ENCODE measurements at places on chromosomes 16 and 17.

DNA sequence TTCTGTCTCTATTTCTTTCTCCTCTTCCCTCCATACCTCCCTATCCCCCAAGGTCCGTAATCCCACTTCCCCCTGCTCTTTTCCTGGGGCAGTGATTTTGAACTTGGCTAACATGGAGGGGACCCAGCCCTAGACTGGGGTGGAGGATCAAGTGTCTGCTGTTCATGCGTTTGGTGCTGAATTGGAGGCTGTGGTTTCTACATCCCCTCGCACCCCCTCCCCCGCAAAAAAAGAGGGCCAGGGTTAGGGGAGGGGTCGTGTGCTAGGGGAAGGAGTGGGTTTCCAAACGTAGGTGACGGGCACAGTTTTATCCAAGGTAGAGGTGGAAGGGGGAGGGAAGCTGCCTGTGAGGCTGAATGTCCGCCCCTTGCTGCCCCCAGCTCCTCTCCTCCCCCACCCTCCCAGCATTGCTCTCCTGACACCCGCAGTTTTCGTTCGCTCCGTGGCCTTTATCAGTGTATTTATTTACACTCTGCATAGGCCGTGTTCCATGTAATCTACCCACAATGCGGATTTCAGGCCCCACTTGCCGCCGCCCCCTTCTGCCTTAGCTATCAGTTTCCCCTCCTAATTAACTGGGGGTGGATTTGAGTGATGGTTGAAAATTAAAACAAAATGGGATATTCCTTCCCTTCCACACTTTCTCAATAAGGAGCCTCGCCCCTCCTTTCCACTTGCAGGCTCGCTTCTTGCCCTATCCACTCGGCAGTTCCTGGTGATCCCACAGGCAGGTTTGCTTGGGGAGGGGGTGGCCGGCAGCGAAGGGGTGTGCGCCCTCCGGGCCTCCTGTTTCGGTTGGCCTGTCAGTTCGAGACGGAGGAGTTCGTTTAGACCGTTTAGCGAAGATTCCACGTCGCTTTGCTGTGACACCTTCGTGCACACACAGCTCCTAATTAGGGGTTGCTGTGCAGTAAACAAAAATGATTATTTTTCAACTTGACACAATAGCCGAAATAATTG is 2.0 kb downstream of the GNAO1 start:
- DNase-seq: no peak

- DNase-seq: no peak
Observed at GRCh38 chr16:85878875-85879274, 20.1 kb upstream of the IRF8 start.

DNA sequence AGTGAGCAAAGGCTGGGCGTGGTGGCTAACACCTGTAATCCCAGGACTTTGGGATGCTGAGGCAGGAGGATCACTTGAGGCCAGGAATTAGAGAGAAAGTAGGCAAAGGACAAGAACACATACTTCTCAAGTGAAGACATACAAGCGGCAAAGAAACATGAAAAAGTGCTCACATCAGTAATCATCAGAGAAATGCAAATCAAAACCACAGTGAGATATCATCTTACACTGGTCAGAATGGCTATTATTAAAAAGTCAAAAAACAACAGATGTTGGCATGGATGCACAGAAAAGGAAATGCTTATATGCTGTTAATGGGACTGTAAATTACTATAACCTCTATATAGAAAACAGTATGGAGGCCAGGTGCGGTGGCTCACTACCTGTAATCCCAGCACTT is 12.2 kb upstream of the SLX4 start:
- no peak for DNase-seq

DNA sequence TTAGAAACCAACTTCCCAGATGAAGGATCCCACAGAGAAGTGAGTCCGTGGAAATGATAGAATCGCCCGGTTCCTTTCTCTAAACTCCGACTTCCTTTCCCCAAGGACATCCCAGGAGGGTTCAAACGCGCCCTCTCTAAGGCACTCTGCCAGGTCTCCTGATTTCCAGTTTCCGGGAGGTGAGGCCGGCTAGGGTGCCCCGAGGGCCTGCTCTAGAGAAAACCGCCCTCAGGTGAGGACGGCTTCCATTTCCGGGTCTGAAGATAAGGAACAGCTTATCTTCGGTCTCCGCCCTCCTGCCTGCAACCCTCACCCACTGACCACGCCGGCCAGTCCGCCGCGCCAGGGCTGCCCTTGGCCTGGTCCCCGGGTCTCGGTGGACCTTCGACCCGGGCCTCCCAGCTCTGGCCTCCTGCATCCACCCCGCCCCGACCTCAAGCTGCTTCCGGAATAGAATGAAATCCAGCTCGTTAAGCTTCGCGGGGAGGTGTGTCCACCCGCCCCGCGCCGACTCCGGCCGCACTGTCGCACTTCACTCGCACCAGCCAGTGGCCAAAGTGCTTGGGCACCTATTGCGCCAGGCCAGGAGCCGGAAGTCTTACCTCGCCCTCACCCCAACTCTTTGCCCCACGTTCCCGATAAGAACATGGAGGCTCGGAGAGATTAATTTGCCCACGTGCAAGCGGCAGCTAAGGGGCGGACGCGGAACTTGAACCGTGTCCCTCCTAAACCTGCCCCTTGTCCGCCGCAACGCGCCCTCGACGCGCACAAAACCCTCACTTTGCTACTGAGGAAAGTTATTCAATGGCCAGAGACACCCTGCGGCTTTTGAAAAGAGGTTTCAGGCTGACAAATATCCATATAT is 836 bp upstream of the MMP15 start:
- DNase-seq: no peak

GRCh38 chr17:56933868-56934267 is 20.0 kb upstream of the TRIM25 start:
- no peak for DNase-seq

All from fibroblast of skin of left biceps (primary cell).